ENCODE measurements at places on chromosomes 2 and 18.
A peak's percentile ranks its signal among the peaks of the same experiment; 100 is the strongest.

DNA sequence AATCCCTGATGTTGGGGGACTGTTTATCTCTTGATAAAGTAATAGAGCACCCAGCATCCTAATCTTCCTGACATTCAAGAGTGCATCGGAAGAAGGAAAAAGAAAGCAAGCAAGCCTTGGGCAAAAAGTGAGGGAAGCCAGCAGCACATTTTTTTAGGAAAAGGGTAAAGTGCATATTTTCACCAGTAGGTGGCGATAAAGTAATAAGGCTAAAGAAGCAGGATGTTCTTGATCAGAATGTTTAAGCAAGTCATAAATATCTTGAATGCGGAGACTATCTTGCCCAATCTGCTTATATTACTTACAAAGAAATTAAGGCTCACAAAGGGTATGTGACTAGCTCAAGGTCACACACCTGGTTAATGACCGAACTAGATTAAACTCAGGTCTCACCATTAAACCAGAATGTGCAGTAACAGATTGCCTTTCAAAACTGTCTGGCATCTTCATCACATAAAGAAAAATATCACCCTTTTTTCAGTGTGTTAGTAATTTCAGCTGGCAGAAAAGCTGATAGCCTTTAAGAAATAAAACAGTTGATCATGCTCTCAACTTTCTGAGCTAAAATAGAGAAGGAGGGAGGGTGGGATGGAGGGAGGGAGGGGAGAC, 83.8 kb downstream of the VIT start:
- DNase-seq, result no peak

GRCh38 chr2:220432645-220433044, 805.2 kb downstream of the SLC4A3 start:
- no peak for DNase-seq

DNA sequence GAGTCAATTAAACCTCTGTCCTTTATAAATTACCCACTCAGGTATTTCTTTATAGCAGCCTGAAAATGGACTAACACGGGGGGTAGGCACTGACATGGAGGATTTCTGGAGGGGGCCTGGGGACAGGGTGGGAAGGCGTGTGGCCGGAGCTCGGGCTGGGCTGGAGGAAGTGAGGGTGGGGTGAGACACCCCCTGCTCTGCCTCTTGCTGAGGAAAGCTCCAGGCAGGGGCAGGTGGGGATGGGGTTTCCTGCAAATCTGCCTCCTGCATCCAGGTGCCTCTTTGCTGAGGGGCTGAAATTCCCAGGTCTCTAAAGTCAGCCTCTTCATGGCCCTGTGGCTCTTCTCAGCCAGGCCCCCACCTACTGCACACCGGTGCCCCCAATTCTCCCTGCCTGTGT, 25.7 kb upstream of the OTOS start:
- DNase-seq, result no peak

DNA sequence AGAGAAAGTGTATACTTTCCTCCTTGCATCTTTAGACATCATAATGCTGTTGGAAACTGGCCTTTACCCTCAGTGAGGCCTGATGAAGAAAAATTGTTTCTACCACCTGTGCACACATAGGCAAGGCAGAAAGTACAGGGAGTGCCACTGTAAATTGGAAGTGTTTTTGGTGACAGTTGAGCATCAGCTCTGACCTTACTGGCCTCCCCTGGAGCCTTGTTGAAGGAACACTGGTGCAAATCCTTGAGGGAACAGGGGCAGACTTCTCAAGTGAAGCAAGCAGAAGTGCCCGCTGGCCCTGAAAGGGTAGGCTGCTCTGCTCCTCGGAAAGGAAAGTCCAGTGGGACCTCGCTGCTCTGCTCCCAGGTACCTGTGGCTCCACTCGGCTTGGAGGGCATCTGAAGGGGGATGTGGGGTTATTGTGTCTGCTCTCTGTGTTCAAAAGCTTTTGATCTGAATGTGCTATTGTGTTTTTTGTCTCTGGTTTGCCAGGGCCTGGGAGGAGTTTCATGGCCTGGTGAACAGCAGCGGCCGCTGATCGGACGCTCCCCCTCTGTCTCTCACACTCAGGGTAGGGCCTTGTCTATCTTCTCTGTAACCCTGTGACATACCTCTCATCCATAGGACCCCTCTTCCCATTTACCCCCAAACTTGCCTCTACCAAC, 23.4 kb downstream of the EIF4E2 start:
- no peak for DNase-seq

DNA sequence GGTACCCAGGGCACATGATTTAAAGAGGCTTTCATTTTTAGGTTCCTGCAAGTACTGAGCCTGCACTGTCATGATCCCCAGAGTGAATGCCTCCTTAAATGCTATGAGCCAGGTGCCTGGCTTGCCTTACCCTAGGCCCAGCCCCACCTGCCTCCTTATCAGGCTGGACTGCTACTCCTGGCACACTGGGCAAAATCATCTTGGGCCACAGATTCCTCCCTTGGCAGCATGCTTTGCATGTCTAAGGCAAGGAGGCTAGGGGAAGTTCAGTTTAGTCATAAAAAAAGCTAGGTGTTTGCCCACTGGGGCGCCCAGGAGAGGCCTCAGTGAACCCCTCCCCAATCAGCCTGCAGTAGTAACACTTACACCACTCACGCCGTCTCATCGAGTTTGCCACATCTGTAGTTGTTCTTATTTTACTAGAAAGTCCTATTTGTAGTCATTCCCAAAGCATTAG, 45.1 kb downstream of the LBH start:
- no peak for DNase-seq

DNA sequence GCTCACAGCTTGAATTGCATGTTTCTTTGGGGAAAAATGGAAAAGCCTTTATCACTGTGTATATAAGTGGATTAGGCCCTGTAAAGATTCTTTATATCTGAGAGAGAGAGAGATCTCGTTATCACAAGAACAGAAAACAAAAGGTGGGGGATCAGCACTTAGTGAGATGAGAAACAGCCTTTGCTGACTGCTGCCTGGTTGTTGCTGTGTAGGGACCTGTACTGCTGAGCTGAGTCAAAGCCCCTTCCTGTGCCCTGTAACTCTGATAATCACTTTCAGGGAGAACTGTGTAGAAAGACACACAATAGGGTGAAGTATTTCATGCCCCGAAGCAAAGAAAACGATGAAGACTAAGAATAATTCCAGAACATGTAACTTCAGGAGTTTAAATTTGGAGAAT, 30.6 kb upstream of the FAM237A start:
- no peak for DNase-seq

DNA sequence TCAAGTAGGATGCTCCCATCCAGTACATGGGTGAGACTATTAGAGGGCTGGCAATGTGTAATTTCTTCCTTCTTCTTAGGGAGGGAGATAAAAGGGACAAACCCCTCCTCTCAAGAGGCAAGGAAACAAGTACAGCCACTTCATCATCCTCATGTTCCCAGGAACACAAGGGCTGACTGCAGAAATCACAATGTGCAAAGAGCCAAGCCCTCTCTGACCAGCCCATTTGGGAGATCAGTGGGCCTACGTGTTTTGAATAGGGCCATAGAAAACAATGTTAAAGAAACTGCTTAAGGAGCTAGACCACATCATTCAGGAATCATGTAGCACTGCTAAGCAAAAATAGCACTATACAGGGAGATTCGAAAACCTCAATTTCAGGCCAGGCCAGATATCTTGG, 97.4 kb downstream of the ACTR2 start:
- no peak for DNase-seq

- no peak for DNase-seq
Observed at GRCh38 chr2:84459944-84460429, 907 bp upstream of the SUCLG1 start.

- DNase-seq, result no peak
Observed at GRCh38 chr2:201402651-201403562, 45.8 kb upstream of the FLACC1 start.

- DNase-seq, result no peak
Observed at GRCh38 chr2:177478029-177478428, 85.5 kb downstream of the AGPS start.

DNA sequence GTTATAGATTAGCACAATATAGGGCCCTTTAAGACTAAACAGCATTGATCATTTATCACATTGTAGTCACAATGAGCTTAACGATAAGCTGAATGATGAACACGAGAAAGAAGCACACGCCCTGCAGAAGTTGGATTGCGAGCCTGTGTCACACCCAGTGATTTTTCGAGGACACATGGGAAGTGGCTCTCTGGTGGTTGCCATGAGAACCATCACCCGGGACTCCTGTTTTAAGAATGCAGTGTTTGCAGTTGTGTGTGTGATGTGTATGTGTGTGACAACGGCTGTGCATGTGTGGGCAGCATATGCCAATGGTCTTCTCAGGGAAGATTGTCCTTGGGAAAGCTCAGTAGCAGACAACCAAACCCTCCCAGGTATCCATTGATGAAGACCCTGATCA, 69.2 kb downstream of the PDCL3 start:
- DNase-seq, result no peak

DNA sequence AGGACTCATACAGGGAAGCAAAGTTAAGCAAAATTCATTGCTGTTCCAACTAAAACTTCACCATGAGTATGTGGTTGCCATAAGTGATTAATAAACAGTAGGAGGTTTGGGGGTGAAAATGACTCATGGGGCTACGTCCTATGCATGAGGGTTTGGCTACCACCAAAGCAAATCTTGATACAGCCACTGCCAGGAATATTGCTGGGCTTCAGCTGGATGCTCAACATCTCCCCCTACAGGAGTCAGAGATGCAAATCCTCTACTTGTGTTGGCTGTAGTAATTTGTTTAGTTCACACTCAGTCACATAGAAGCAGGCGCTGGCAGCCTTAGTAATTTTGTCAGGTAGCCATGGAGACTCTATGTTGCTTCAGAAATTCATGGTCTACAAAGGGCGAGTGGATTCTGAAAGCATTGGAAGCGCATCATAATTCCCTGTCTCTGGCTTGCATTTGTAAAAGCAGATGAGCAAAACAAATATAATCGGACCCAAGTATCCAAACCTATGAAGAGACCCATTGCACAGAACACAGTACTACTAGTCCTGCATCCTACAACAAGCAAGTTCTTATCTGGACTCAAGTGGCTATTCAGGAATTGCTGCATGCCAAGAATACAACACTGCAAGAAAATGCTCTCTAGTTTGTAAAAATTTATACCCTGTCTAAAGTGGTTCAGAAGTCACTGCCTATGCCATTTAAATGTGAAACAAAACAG, 76.0 kb downstream of the CD28 start:
- peak; percentile 56 for DNase-seq

GRCh38 chr2:69773206-69773605, 31.3 kb downstream of the ANXA4 start:
- DNase-seq, result no peak

DNA sequence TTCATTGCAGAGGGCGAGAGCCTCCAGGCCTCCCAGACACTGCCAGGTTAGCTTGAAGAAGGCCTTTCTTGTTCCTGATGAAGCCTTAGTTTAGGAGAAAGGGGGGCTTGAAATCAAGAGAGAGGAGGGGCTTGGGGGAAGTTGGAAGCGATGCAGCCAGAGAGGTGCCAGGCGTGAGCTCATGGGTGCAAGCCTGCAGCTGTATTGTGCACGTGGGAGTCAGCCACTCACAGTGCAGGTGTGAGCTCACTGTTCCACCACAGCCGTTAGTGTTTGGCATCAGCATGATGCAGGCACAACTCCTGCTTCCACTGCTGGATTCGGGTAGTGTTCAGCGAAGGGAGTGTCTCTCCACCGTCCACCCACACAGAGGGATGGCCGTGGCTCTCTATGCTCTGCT, 68.4 kb upstream of the ALPP start:
- DNase-seq, result peak; percentile 56

GRCh38 chr2:3356799-3357198, 20.8 kb downstream of the EIPR1 start:
- no peak for DNase-seq

DNA sequence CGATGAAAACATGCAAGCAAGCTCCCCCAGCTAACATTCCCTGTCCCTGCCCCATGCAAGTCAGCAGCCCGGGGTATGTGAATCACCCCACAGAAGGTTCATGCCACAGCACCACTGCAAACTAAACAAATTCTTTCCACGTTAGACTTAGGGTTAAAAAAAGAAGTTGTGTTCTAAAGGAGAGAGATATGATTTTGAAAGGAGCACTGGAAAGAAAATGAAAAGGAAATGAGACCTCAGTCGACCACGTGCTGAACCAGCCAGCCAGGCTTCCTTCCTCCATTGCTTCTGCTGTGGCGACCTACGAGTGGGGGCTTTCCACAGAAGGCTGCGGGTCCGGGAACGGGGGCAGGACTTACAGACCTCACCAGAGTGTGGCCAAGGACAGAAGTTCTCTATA, 52.0 kb downstream of the ARL4C start:
- peak; percentile 44 for DNase-seq

- DNase-seq, result no peak
Observed at GRCh38 chr2:168789776-168790175, 12.7 kb upstream of the NOSTRIN start.

- DNase-seq, result peak; percentile 73
Observed at GRCh38 chr2:102021779-102022178, 30.0 kb downstream of the IL1R2 start.

- DNase-seq, result no peak
Observed at GRCh38 chr2:137910641-137911040, 53.6 kb upstream of the HNMT start.

DNA sequence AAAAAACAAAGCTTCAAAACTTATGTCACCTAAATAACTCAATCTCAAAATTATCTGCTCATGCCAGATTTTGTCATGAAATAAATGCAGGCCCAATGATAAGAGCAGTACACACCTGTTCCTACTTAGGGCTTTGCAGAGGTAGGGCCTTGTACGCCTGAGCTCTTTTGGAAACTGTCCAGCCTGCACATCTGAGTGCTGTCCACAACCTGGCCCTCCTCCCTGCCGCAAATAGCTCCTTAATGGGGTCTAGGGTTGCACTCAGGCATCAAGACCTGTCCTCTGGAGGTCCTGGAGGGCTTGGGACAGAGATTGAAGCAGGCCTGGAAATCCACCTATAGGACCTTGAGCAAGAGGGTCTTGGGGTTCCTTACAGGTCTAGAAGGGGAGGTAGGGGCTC, 115.4 kb upstream of the CCDC195 start:
- no peak for DNase-seq

- DNase-seq, result no peak
Observed at GRCh38 chr2:194672994-194673393, 984.0 kb upstream of the SLC39A10 start.

DNA sequence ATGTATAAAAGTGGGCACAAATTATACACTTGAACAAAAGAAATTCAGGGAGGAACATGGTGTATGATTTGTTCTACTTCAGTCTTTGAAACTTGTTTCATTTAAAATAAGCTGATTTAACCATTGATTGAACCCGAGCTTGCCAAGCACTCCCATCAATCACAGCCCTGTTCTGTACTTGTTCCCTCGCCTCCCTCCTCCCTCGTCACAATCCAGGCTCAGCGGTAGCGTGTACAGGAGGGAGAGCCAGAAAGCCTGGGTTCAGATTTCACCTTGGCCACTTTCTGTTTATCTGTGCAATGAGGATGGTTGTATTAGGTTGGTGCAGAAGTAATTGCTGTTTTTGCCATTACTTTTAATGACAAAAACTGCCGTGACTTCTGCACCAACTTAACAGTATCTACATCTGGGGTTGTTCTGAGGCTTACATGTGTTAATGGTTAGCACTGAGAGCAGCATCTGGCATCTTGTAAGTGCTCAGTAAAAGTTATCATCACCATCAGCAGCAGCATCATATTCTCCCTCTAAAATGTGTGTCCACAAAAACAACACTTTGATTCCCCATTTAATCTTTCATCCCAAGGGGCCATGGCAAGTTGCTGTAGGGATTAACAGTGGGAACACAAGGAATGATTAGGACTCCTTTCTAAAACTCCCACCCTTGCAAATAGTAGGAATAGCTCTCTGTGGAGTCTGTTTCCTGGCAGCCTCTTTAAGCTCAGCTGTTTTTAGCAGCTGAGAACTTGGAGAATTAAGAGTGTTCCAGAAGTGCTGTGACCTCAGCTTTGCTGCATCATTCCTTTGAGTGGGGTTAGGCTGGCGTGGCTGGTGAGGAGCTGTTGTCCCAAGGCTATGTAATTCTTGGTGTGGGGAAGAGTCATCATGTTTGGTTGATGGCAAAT, 4.7 kb downstream of the DPYSL5 start:
- peak; percentile 67 for DNase-seq

Data from femur (tissue), 1 donor.